ENCODE measurements at places on chromosomes 7 and 10.

DNA sequence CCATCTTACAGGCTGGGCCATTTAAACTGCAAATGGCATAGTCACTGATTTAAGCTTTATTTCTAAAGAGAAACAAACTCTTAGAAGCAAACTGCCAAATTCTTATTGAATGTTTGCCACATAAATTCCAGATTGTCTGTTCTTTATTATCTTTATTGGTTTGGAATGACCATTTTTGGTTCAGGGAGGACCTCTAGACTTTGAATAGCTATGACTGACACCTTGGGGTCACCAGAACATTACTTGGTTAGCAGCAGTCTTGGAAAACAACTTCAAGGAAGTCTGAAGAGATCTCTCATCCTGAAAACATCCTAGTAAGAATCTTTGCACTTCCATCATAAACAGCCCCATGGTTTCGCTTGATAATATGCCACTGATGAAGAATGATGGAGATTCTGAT is 197.1 kb downstream of the SUGCT start:
- no peak for DNase-seq

DNA sequence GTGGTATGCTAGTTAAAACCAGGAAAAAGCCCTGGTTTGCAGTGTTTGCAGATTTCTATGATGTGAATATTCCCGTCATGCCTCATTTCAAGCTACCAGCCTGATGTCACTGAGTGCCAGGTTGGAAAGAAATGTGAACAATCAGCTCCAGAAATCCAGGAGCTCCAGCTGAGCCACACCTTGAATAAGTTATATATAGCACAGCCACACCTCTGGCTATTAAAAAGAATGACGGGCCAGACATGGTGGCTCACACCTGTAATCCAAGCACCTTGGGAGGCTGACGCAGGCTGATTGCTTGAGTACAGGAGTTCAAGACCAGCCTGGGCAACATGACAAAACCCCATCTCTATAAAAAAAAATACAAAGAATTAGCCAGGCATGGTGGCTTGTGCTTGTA is 18.7 kb upstream of the SLF2 start:
- DNase-seq = no peak

GRCh38 chr7:16918288-16918895 is 36.6 kb upstream of the AGR3 start:
- peak; percentile 23 for DNase-seq

GRCh38 chr7:25643286-25643685 is 415.0 kb upstream of the NPVF start:
- DNase-seq = no peak

GRCh38 chr7:48964074-48964473 is 39.7 kb downstream of the CDC14C start:
- DNase-seq = no peak
